ENCODE measurements at places on chromosomes 2 and 18.

DNA sequence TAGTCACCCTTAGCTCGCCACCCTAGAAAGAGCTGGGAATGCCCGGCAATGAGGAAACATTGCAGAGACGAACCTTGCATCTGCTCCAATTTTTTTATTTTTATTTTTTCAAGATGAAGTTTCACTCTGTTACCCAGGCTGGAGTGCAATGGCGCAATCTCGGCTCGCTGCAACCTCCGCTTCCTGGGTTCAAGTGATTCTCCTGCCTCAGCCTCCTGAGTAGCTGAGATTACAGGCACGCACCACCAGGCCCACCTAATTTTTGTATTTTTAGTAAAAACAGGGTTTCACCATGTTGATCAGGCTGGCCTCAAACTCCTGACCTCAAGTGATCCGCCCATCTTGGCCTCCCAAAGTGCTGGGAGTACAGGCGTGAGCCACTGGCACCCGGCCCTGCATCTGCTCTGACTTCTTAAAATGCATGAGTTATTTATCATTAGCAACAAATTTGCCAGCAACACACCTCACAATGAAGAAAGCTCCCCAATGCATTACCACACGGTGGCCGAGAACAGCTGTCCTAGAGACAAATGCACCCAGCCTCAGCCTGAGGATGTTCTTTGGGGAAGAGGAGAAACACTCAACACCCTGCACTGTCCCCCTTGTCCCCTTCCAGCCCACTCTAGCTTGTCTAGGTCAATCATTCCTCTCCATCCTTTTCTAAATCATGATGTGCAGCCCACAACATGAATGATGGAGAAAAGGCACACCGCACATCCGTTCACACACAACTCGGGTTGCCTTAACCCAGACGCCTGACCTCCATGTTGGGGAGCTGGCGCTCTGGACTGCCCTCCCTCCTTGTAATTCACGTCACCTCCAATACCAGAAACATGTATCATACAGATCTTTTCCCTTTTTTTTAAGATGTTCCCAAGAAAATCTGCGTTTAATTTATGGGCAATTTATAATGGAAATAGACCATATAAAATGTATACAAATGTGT, 46.9 kb downstream of the TTC32 start:
- DNase-seq, result no peak

- no peak for DNase-seq
Observed at GRCh38 chr2:145958611-145959010, 1438.7 kb upstream of the ZEB2 start.

DNA sequence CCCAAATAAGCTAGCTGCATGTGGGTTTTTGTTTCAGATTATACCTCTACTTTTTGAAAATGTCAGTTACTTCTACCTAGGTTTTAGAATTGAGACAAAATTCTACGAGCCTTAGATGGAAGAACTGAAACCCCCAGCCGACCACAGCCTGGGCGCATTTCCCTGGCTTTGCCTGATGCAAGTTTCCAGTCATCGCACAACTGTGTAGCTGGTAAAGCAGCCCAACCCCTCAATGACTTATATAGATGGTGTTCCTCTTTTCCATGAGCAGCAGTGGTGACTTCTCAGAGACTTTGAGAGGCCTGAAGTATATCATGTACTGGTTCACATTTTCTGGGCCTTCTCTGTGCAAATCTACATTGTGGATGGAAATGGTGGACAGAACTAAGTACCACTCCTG, 515.4 kb upstream of the RAB6C start:
- no peak for DNase-seq

GRCh38 chr2:122019724-122020123, 264.3 kb downstream of the TSN start:
- DNase-seq, result no peak

DNA sequence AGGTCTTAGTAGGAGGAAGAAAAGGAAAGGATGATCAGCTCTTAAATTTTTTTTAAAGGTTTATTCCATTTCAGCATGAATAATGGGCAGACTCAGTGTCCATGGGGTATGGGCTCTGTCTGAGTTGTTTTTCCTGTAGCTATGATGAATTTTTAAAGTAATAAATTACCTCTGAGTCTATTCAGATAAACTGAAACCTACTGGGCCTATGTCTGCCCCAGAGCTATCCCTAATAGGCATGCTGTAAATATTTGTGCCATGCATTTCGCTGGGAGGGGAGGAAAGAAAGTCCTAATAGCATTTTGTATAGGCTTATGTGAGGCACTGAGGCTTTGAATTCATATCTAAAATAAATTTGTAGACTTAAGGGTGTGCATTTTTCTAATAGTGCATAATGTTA, 210.4 kb upstream of the BOD1L2 start:
- DNase-seq, result no peak

- no peak for DNase-seq
Observed at GRCh38 chr2:199973703-199974102, 18.3 kb downstream of the MAIP1 start.

- no peak for DNase-seq
Observed at GRCh38 chr18:56738184-56738583, 87.0 kb downstream of the WDR7 start.

DNA sequence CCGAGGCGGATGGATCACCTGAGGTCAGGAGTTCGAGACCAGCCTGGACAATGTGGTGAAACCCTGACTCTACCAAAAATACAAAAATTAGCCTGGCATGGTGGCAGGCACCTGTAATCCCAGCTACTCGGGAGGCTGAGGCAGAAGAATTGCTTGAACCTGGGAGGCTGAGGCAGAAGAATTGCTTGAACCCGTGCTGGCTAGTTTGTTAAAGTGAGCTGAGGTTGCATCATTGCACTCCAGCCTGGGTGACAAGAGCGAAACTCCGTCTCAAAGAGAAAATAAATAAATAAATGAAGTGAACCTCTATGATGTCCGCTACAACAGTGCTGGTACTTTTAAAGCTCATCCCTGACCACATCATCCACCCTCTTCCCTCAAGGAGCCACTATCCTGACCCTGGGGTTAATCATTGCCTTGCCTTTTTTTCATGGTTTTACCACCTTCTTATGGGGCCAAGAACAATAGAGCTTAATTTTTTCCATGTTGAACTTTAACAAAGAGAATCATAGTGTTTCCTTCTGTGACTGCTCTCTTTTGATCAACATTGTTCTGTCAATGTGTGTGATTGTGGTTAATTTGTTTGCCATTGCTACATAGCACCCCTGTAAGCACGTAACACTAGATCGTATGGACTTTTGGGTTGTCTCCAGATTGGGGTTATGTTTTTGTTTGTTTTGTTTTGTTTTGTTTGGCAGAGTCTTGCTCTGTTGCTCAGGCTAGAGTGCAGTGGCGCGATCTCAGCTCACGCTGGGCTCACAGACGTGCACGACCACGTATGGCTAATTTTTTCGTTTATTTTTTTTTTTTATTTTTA, 17.1 kb upstream of the ATRAID start:
- no peak for DNase-seq

GRCh38 chr2:229882583-229882982, 39.2 kb downstream of the TRIP12 start:
- no peak for DNase-seq

DNA sequence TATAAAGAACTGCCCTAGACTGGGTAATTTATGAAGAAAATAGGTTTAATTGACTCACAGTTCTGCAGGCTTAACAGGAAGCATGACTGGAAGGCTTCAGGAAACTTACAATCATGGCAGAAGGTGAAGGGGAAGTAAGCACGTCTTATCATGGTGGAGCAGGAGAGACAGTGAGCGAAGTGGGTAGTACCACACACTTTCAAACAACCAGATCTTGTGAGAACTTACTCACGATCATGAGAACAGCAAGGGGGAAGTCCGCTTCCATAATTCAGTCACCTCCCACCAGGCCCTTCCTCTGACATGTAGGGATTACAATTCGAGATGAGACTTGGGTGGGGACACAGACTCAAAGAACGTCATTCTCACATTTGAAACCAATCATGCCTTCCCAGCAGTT, 260.1 kb upstream of the FAM98A start:
- DNase-seq, result no peak

DNA sequence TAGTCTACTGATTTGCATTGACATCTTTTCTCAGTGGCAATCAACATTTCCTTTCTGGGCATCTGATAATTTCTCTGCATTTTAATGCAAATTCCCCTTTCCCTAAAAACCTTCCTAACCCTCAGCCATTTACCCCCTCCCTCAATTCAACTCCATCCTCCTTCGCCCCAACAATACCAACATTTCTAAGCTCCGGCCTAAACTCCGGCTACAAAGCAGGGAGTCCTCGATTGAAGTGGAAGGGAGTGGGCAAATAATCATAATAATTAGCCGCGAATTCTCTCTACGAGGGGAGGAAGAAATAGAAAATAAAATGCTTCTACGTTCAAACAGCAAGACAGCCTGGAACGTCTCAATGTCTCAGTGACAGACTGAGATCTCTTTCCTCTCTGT, 4.6 kb downstream of the BCL11A start:
- DNase-seq, result no peak

Measured in lower lobe of right lung (tissue), 2 donors.